NCI-H69 (cell line): ENCODE measurements at places on chromosomes 7 and 10.
A peak's percentile ranks its signal among the peaks of the same experiment; 100 is the strongest.

DNA sequence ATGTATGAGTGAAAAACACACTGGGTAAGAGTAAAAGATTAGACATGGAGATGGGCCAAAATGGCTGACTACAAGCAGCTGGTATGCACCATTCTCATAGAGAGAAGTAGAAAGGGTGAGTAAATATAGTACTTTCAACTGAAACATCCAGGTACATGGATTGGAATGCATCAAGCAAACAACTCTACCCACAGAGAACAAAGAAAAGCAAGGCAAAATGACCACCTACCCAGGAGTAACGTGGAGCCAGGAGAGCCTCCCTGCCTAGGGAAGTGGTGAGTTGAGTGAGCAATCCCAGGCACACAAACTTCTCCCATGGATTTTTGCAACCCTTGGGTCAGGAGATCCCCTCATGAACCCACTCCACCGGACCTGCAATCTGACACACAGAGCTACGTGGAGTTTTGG, 212.8 kb downstream of the PTN start:
- DNase-seq = no peak

- no peak for DNase-seq
Measured at GRCh38 chr10:69831231-69831855, 29.6 kb downstream of the COL13A1 start.

GRCh38 chr10:14466257-14466656, 135.5 kb upstream of the FRMD4A start:
- peak; percentile 77 for DNase-seq

DNA sequence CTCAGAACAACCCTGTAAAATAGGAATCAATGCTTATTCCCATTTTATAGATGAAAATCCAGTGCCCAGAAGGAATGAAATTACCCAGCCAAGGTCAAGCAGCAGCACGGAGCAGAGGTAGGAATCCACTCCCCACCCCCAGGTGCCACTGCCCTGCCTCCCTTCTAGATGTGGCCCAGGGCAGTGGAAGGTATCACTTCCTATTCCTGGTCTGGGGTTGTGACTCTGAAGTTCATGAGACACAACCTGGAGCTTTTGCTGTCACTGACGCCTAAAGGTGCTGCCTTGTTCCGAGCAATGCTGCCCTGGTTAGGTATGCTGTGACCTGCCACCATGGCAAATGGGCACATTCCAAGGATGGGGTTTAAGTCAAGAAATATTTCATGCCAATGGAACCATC, 53.6 kb downstream of the PIK3AP1 start:
- no peak for DNase-seq

DNA sequence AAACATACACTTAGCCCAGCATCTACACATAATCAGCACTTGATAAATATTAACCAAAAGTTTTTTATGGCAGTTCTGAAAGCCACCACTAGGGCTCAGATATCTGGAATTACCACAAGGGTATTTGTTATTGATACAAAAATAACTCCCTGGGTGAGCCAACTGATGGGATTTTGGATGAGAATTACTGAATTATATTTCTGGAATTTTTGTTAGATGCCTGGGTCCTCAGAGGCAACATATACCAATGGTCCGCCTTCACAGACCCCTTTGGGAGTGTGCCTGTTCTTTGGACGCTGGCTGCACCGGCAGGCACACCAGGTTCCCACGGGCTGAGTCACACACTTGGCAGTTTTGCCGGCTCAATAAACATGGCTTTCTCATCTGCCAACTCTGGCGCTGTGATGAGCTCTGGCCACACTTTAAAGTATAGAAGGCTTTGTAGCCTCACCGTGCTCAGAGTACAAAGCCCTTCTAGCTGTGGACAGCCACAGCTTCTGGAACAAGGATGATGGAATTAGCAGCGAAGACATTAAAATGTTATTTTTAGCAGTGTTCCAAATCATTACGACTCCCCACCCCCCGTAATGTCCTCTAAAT, 24.5 kb upstream of the EEPD1 start:
- peak; percentile 93 for DNase-seq

GRCh38 chr7:139680676-139681462, 96.9 kb downstream of the HIPK2 start:
- no peak for DNase-seq

GRCh38 chr7:41425926-41426325, 277.0 kb downstream of the INHBA start:
- DNase-seq = no peak

DNA sequence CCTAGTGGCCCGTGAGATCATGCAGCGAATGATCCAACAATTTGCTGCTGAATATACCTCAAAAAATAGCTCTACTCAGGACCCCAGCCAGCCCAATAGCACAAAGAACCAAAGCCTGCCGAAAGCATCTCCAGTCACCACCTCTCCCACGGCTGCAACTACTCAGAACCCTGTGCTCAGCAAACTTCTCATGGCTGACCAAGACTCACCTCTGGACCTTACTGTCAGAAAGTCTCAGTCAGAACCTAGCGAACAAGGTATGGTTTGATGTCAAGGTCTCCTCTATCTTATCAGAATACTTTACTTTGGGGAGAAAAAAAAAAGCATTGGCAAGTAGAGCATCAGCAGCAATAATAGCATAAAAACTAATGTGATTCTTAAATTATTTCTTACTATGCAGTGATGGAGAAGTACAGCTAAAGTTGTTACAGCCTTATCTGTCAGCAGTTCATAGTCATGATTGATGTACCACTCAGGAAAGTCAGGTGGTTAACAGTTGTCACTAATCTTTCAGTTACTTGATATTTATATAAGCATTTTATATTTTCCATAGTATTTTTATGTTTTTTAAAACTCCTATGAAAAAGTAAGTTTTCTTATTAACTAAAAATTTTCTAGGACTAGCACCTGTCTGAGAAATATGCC, 117.1 kb downstream of the LCOR start:
- DNase-seq = no peak

DNA sequence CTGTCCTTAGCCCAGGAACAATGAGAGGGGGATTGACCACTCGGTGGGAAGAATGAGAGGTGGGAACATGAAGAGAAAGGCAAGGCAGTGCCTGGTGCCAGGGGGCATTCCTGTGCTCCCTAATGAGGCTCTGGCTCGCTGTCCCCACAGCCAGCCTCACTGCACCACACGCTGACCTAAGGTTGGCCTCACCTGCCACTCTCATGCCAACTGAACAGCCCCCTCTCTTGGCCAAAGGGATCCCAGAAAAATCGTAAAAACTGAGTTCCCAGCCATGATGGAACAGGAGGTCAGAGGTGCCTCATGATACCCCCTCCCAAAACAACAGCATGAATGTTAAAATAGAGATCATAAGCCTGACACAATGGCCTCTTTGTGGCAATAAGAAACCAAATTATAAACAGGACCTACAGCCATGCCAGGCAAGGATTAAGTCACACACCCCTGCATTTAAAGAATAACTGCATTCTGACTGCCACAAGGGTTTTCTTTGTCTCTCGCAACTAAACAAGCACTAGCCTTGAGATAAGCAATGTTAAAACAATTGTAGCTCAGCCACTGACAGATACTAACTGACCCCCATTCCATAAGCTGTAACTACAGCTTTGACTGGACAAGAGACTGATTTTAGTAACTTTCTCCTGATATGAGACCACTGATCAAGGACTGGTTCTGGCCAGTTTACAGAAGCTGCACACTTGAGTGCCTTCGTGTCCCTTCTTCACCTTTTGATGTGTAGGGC, 149.2 kb downstream of the SH2D4B start:
- DNase-seq = no peak

GRCh38 chr7:81070956-81071355, 152.1 kb upstream of the SEMA3C start:
- no peak for DNase-seq

DNA sequence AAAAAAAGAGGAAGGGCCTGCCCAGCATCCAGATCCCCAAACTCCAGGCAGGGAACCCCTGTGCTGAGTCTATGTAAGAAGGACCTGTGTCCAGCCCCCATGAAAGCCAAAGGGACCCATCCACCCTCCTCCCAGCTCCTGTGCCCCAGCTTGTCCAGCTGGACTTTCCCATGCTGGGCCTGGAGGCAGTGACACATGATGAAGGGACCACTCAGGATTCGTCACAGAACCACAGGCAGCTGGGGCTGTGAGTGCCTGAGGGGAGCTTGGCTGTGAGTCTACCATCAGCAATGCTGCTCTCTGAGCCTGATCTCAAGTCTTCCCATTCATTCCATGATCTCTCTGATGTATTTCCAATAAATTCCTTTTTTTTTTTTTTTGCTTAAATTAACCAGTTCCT, 36.2 kb upstream of the MNX1 start:
- no peak for DNase-seq

GRCh38 chr10:55137063-55137462, 336.0 kb upstream of the PCDH15 start:
- no peak for DNase-seq

- peak; percentile 44 for DNase-seq
Measured at GRCh38 chr10:61752111-61753011, 89.6 kb downstream of the CABCOCO1 start.

GRCh38 chr10:80168679-80169380, 36.3 kb downstream of the PLAC9 start:
- DNase-seq = no peak

- DNase-seq = peak; percentile 46
Measured at GRCh38 chr7:23293500-23294073, 5.6 kb upstream of the MALSU1 start.

GRCh38 chr7:4073052-4073451, 609.0 kb upstream of the FOXK1 start:
- DNase-seq = no peak

- DNase-seq = no peak
Measured at GRCh38 chr10:129847741-129848483, 116.2 kb downstream of the EBF3 start.

- DNase-seq = no peak
Measured at GRCh38 chr10:78116361-78116760, 82.7 kb downstream of the RPS24 start.

DNA sequence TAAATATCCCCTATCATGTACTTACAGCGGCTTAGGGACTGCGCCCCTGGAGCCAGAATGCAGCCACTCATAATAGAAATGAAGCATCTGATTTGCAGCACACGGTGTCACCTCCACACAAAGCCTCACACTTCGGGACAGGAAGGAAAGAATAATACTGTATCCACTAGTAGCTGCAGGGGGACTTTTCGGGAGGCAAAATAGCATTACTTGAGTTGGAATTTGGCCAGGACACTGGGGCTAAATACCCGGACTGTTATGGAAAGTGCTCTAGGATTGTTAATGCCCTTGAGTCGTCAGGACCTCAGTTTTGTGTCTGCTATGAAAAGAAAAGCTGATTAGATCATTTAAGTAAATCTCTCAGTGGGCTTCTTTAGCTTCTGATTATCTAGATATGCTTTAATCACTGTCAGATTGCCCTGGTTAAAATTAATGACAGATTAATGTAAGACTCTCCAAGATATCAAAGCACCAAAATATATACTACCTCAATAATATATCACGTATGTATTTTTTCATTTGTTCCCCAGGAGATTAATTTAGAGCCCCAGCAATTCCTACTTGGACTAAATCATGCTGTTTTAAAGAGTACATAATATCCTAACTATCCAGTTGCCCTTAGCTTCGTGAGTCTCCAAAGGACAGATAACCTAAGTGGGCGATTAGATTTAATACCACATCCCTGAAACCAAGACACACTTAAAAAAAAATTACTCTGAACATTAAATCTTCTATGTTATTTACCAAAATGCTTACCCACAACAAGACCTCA, 173.0 kb upstream of the NEBL start:
- DNase-seq = peak; percentile 91

GRCh38 chr7:121832347-121832746, 40.6 kb upstream of the PTPRZ1 start:
- DNase-seq = peak; percentile 92

DNA sequence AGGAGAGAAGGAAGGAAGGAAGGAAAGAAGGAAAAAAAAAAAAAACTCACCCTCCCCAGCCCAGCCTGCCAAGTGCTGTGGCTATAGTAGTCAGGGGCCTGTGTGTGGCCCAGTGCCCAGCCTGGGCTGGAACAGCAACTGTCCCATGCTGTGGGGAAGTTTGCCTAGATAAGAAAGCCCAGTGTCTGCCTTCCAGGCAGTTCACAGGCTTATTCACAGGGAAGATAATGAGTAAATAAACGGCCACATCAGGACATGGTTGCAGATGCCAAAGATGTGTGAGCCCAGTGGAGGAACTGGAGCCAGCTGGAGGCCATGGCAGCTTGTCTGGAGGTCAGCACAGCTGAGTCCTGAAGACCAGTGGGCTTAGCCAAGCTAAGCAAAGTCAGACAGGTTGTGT, 132.4 kb upstream of the FOXK1 start:
- DNase-seq = no peak

DNA sequence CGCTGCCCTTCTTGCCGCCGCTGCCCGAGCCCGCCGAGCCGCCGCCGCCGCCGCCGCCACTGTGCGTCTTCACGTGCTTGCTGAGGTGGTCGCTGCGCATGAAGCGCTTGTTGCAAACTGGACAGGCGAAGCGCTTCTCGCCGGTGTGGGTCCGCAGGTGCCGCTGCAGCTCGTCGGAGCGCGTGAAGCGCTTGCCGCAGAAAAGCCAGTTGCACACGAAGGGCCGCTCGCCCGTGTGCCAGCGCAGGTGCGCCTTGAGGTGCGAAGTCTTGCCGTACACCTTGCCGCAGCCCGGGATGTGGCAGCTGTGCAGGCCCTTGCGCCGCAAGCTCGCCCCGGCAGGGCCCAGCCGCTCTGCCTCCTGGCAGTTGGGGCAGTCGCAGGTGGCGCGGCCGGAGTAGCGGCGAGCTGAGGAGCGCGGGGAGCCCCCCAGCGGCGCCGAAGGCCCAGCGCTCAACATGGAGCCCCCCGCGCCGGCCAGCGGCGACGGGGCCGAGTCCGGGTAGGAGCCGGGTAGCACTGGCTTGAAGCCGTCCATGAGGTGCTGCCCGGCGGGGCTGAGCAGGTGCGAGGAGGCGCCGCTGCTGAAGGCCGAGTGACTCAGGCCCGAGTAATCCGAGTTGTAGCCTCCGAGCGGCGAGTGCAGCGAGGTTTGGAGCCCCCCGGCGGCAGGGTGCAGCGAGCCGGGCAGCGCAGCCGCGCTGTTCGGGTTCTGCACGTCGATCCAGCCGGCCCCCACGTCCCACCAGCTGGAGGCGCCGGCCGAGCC, 2.1 kb downstream of the SP8 start:
- peak; percentile 76 for DNase-seq

- peak; percentile 62 for DNase-seq
Measured at GRCh38 chr10:3131098-3131497, 41.5 kb downstream of the PITRM1 start.

GRCh38 chr10:129057856-129058663, 409.0 kb upstream of the MGMT start:
- DNase-seq = no peak

- DNase-seq = no peak
Measured at GRCh38 chr7:44965441-44965903, 13.3 kb downstream of the MYO1G start.

GRCh38 chr10:86708783-86709380, 40.6 kb downstream of the LDB3 start:
- DNase-seq = no peak

- DNase-seq = no peak
Measured at GRCh38 chr10:100158044-100158805, 27.6 kb downstream of the ERLIN1 start.

- DNase-seq = no peak
Measured at GRCh38 chr10:48779546-48780152, 95.0 kb downstream of the WDFY4 start.

GRCh38 chr10:33861016-33861704, 526.7 kb upstream of the NRP1 start:
- peak; percentile 38 for DNase-seq

- no peak for DNase-seq
Measured at GRCh38 chr7:49127359-49127913, 203.1 kb downstream of the CDC14C start.
